ENCODE measurements at places on chromosomes 4 and X.

GRCh38 chr4:119207051-119207450, 5.5 kb upstream of the USP53 start:
- no peak for DNase-seq

DNA sequence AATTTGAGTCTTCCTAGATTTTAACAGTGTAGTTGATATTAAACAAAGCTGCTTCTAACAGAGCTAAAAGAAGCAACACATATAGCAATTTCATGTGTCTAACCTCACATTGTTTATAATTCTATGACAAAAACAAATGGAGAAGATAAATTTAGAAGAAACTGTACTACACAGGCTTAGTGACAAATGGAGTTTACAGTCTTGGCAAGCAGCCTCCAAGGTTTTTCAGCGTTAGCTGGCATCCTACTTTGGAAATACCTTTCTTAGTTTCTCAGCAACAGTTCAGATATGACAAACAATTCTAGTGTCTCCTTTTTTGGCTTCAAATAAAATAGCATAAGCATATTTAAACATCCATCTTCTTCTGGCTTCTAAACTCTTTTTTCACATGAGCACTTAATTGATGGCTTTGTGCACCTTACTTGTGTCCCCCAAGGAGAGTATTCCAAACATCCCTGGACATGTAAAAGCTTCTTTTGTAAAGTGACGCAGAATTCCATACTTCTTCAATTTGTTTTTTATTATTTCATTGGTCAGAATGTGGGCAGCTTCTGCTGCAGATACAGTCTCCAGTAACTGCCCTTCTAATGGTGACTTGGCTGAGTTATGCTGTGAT, 249.8 kb downstream of the ANTXR2 start:
- no peak for DNase-seq

DNA sequence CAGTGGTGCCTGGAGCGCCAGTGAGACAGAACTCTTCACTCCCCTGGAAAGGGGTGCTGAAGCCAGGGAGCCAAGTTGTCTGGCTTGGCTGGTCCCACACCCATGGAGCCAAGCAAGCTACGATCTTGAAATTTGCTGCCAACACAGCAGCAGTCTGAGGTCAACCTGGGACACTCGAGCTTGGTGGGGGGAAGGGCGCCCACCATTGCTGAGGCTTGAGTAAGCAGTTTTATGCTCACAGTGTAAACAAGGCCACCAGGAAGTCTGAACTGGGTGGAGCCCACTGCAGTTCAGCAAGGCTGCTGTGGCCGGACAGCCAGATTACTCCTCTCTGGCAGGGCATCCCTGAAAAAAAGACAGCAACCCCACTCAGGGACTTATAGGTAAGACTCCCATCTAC, 149.5 kb downstream of the EDA2R start:
- DNase-seq, result no peak

- DNase-seq, result no peak
These were observed 155.9 kb downstream of the SHOX start for GRCh38 chrX:786441-786881.

DNA sequence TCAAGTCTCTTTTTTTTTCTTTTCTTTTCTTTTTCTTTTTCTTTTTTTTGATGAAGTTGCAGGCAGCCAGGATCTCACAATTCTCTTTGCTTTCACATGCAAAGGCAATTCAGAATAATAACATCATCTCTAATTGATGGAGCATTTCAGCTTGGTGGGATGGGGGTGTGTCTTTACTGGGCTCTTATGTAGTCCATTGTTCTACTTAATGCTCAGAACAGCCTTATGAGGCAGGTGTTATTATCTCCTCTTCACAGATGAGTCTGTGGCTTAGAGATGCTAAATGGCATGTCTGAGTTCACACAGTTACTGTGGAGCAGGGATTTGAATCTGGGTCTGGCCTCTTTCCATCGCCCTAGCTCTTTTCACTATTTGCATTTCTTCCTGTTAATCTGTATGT, 70.2 kb downstream of the TRPC5 start:
- DNase-seq, result no peak

GRCh38 chr4:66451741-66452140, 781.5 kb upstream of the EPHA5 start:
- no peak for DNase-seq

- DNase-seq, result no peak
These were observed 124.9 kb downstream of the PTTG2 start for GRCh38 chr4:38084877-38085711.

GRCh38 chrX:106932492-106932923, 12.3 kb downstream of the CLDN2 start:
- peak; percentile 45 for DNase-seq

DNA sequence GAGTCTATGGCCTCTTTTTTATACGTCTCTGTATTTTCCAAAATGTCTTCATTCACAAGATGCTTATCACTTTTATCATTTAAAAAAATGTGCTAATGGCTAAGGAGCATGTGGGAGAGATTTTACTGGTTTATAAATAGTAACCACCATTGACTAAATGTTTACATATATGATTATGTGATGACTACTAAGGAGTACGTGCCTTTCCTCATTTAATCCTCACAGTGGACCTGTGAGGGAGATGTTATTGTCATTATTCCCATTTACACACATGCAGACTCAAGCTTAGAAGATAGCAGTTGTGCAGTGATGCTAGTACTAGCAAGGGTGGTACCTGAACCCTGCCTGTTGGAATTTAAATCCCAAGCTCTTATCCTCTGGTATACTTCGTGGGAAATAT, 2.4 kb downstream of the SRD5A3 start:
- DNase-seq, result peak; percentile 13

- DNase-seq, result peak; percentile 5
These were observed 405.3 kb upstream of the FAT1 start for GRCh38 chr4:187128976-187129375.

GRCh38 chrX:148567229-148567628, 66.8 kb downstream of the AFF2 start:
- no peak for DNase-seq

DNA sequence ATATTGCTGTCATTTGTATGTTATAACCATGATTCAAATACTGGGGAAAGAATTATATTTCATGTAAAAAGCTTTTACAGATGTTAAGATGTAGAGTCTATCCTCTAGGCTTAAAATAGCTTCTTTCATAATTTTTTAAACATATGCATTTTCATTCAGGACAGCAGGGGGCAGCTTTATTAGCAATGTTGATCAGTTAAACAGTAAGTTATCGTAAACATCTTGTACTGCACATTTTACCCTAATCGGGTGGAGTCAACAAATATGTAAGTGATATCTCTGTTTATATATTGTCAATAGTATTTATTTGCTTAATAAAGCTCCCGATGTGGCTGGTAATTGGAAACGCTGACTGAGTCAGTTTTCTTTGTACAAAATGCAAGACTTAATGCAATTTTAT, 142.5 kb upstream of the MED14 start:
- DNase-seq, result no peak

GRCh38 chrX:87706134-87706533, 188.5 kb downstream of the KLHL4 start:
- DNase-seq, result no peak

DNA sequence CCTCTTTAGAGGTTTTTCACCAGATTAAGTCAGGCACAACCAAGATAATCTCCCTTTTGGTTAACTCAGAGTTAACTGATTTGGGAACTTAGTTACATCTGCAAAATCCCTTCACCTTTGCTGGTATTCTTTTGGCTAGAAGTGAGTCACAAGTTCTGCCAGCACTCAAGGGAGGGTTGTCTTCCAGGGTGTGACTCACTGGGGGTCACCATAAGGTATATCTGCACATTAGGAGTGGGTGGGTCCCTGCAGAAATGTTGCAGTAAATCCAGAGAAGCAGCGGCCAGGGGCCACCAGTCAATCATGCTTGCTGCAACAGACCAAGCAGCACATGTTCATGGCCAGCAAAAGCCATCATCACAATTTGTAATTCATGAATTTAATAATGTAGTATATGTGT, 59.8 kb upstream of the MAML3 start:
- no peak for DNase-seq

DNA sequence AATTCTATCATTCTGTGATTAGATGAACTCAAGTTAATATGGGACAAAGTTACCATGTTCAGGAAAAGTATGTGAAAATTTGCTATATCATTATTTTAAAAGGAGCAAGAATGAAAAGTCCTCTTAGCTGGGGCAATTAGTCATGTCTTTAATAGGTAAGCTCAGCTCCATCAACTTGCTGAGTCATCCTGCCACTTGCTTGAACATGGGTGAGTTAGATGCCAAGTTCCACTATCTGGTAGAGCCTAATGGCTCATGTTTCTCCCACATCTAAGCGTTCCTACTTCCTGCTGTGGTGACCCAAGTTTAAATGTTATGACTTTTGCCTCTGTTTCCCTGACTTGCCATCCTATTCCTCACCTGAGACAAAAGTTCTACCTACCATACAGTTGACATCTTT, 276.8 kb downstream of the ZNF674 start:
- DNase-seq, result no peak

Data from hepatic stellate cell (primary cell).